Gastroesophageal sphincter (tissue), 4 donors: ENCODE measurements at places on chromosomes 16 and 17.

DNA sequence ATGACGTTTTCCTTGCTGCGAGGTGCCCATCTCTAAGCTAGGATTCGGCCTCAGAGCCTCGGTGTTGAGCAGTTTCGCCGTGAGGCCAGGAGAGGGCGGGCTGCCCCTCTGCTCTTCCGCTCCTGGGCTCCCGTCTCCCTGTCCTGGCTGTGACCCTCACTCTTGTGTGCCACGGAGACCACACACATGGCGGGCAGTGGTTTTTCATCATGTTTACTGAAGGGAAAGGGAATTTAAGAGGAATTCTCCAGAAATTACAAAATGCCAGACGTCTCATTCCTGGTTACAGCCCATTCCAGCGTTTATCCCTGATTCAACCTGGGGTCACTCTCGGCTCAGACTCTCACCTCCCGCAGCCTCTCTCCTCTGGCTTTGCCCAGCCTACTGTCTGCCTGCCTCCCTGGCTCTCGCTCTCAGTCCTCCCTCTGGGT, 96.8 kb upstream of the ELAC2 start:
- ATAC-seq: peak; percentile 55

GRCh38 chr16:10971560-10971961, 27.2 kb downstream of the CLEC16A start:
- ATAC-seq: peak; percentile 79

- no peak for ATAC-seq
Measured at GRCh38 chr17:4978726-4979125, 8.7 kb downstream of the CAMTA2 start.

- no peak for ATAC-seq
Measured at GRCh38 chr17:41629316-41629715, 4.9 kb upstream of the KRT17 start.

GRCh38 chr17:60920107-60920506, 242.5 kb downstream of the BCAS3 start:
- ATAC-seq: no peak

DNA sequence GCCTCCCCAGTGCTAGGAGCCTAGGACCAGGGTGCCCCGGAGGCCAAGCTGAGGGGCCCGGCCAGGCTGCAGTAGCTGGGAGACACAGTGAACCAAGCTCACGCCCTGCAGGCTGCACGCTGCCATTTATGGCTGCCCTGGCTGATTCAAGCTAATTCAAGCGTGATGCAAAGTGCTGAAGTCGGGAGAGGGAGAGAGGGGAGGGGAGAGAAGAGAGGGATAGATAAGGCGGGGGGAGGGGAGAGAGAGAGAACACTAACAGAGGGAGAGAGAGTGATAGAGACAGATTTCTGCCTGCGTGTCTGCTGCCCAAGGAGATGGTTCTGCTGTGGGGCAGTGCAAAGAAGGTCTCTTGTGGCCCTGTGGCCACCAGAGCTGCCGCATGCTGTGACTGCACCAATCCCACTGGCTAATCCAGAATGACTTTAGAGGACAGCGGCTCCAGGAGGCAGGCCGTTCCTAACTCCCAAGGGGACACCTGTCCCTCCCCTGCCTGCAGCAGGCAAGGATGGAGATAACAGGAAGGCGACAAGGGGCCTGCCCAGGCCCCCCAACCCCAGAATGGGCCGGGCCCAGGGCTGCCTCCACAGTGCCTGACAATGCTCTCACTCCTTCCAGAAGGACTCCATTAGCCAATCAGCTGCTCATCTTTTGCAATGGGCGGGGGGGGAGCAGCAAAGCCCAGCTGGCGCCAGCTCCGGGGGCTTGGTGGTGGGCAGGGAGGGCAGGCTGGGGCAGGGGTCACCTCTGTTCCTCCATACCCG, 12.9 kb downstream of the MXRA7 start:
- ATAC-seq: no peak

GRCh38 chr16:1551166-1551565, 17.7 kb downstream of the TMEM204 start:
- ATAC-seq: no peak

DNA sequence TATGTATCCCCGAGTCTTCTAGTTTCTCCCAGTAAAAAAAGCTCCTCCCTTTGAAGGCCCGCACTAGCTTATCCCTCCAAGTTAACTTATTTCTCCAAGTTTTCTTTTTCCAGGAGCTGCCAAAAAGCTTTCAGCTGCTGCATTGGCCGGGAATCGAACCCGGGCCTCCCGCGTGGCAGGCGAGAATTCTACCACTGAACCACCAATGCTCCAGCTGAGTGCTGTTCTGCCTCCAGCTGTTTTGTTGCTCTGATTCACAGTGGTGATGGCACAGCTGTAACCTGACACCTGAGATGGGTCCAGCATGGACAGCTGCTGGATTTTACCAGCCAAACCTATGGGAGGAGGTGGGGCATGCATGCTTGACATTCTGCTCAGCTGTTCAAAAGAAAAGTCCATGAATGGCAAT, 22.1 kb downstream of the VAC14 start:
- peak; percentile 86 for ATAC-seq

DNA sequence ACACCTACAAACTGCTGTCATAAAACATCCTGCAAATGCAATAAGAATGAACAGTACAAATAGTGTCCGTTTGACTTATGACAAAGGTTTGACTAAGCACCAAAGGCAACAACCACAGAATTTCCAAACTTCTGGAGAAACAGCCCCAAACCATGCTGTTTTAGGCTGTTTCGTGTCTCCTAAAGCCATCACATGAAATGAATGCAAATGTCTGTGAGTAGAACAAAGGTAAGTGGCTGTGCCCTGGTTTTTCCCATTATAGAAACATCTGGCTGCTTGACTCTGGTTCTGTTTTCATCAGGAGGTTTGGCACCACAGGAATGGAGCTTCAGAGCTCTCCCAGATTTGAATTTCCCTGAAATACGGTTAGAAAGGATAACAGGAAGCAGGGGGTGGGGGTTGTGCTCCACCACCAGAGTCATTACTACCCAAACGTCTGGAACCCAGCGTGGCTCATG, 4.6 kb upstream of the EMP2 start:
- no peak for ATAC-seq

- ATAC-seq: no peak
Measured at GRCh38 chr16:6482696-6483468, 849.8 kb upstream of the RBFOX1 start.

DNA sequence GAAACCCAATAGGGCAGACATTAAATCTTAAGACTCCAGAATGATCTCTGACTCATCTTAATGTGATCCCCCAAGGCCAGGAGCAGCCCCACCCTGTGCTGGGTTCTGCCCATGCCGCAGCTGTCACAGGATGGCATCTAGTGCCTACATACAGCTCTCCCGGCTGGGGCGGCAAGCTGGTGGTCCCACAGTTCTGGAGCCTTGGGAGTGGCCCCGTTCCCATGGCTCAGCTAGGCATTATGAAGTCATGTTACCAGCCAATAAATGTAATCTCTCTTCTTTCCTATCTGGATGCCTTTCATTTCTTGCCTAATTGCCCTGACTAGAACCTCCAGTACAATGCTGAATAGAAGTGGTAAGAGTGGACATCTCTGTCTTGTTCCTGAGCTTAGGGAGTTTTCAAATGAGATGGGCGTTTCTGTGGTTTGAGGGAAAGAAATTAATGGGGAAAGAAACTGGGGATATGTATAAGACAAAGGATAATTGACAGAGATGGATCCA, 95.7 kb upstream of the DNAH17 start:
- no peak for ATAC-seq

GRCh38 chr16:85879549-85879948, 19.4 kb upstream of the IRF8 start:
- ATAC-seq: no peak
